ENCODE measurements at places on chromosomes 2 and 18.

DNA sequence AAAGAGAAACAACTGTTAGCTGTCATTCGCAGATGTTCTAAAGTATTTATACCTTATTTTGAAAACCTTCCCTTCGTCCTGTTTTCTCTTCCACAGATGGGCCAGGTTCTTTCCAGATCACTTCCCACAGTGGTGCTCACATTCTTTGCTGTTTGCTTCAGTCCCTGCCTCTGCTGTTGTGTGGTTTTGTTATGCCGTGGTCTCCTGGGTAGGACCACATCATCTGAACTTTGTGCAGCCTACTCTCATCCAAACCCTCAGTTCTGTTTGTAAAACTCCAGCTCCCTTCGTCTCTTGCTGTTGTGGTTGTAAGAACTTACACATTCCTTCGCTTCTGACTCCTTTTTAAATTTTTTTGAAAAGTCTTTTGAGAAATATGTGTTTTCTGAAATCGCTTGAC is 38.1 kb downstream of the ZNF236 start:
- ATAC-seq, result no peak

DNA sequence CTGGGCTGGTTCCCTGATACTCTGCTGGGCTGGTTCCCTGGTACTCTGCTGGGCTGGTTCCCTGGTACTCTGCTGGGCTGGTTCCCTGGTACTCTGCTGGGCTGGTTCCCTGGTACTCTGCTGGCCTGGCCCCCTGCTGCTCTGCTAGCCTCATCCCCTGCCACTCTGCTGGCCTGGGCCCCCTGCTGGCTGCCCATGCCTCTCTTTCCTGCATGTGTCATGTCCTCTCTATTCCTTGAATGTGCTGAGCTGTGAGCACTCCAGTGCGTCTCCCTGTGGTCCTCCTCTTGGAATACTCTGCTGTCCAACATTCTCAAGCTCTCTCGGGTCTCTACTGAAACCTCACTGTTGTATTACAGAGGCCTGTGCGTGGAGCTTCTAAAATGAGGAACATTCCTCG is 216.3 kb downstream of the RNF144A start:
- ATAC-seq, result no peak

DNA sequence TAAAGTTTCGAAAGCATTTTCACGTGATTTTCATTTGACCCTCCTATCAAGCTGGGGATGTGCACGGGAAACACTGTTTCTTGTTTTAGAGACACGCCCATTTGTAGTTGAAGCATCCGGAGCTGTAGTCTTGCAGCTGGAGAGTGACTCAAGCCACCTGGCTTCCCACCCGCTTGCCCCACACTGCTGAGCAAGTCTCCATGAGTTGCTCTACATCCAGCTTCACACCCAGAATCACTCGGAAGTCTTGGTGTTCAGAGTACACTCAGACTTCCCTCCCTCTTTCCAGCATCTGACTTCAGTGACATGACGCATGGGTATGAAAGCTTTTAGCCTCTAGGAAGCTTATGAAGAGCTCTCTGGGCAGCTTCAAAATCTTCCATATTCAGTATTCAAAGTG is 262.4 kb downstream of the NBAS start:
- ATAC-seq, result no peak

- ATAC-seq, result no peak
Measured at GRCh38 chr2:149099298-149099697, 60.8 kb downstream of the LYPD6B start.

DNA sequence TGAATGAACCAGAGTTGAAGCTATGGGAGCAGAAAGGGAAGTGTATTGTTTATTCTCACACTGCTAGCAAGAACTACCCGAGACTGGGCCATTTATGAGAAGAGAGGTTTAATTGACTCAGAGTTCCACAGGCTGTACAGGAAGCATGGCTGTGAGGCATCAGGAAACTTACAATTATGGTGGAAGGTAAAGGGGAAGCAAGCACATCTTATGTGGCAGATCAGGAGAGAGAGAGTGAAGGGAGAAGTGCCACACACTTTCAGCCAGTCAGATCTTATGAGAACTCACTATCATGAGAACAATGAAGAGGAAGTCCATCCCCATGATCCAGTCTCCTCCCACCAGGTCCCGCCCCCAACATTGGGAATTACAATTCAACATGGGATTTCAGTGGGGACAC is 383.2 kb upstream of the SLC14A2 start:
- no peak for ATAC-seq

DNA sequence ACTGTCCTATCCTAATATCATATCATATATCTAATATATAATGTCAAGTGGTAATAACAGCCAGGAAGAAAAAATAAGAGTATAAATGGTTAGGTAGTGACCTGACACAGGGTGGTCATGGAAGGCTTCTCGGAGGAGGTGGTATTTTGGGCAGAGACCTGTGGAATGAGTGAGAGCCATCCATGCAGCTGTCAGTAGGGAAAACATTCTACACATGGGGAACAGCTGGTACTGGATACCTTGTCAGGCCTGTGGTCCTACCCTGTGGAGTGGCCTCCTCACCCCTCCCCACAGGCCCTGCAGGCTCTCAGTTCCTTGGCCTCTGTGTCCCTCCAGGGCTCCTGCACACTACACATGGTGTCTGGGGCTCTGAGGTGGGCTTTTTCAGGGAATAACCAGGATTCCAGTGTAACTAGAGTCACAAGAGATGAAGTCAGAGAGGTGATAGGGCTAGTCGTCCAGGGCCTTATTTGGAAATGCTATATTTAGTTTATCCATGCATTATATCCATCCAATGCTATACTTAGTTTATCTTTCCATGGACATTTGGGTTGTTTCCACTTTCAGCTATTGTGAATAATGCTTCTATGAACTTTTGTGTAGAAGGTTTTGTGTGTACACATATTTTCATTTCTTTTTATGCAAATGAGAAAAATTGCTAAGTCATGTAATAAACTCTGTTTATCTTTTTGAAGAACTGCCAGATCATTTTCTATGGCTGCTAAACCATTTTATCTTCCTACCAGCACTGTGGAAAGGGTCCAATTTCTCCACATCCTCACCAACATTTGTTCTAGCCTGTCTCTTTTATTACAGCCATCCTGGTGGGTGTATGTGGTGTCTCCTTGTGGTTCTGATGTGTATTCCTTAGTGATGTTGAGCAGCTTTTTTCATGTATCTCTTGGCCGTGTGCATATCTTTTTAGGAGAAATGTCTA is 75.6 kb downstream of the TPGS2 start:
- ATAC-seq, result no peak

- no peak for ATAC-seq
Measured at GRCh38 chr2:197677483-197677882, 2.1 kb upstream of the RFTN2 start.
